ENCODE measurements at places on chromosomes 2 and 18.

GRCh38 chr2:234754126-234754525 is 197.7 kb upstream of the SH3BP4 start:
- DNase-seq = no peak

- DNase-seq = no peak
Measured at GRCh38 chr2:206471524-206472062, 28.3 kb downstream of the ADAM23 start.

DNA sequence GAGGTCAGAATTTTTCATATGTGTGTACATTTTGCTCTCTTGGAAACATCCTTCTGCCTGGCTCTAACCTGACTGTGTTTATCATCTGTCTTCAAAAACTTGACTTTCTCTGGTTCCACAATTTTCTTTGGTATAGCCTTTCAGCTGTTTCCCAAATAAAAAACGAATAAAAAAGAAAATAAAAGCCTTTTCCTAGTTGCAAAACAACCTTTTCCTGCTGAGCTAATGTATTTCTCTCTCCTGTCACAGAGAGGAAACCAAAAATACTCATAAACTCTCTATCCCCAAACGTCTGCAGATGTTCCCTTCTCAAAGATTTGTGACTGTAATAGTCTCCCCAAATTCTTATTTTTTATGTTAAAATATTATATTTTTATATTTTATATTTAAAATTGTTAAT is 505.3 kb upstream of the SLC39A10 start:
- no peak for DNase-seq

- DNase-seq = no peak
Measured at GRCh38 chr18:10852385-10853303, 296.7 kb downstream of the PIEZO2 start.

DNA sequence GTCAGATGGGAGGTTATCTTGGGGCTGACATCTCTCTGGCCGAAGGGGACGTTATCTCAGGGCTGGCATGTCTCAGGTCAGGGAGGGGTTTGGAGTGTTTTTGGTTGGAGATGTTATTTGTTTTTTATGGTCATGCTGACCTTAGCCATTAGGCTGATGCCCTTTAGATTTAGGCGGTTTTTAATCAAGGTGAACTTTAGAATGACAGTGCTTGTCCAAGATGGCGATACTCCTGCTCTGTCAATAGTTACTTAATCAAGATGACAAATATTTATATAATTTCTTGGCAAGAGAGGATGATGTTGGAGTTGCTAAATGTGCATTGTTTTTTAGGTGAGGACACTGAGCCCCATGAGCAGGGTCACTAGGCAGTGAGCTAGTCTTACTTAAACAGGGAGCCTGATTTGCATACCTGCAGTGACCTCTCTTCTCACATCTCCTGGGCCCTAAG is 34.5 kb downstream of the MERTK start:
- no peak for DNase-seq

All from NCI-H510A (cell line).